ENCODE measurements at places on chromosomes 4 and X.

DNA sequence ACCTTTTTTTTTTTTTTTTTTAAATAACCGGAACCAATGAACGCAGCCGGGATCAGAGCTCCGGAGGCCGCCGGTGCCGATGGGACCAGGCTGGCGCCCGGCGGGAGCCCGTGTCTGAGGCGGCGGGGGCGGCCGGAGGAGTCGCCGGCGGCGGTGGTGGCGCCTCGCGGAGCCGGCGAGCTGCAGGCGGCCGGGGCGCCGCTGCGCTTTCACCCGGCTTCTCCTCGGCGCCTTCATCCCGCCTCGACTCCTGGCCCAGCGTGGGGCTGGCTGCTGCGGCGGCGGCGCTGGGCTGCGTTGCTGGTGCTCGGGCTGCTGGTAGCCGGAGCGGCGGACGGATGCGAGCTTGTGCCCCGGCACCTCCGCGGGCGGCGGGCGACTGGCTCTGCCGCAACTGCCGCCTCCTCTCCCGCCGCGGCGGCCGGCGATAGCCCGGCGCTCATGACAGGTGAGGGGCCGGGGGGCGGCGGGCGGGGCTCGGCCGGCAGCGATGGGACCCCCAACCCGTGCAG, 337 bp downstream of the STIM2 start:
- peak; percentile 35 for DNase-seq

DNA sequence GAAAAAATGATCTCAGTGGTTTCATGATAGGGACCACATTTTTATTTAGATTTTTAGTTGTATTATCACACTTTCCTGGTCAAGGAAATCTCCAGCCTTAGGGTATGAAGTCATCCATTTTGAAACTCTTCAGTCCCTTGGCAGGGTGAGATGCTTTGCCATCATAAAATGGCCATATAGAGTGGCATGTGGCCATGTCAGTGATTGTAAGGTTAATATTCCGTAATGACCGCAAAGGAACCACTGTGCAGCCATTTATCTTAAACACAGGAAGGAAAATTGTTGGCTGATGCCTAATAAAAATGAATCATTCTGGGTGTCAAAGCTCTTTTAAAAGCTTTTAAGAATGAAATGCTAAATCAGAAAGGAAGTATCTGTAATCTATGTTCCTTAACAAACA, 35.6 kb downstream of the COMMD8 start:
- DNase-seq, result no peak

DNA sequence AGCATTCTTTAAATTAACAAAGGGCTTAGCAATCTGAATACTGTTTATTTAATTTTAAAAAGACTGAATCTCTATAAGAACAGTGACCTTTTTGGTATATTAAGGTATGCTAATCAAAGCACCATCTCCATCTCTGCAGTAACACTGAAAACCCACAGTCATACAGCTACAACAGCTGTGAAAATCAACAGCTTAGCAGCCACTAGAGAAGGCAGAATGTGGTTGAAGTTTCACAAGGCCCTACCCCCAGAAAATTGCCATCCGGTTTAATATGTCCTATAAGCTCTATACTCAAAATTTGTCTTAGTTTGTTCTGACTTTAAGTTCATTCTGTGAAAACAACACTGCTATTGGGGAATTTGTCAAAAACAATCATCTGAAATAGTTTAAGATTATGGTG, 128.7 kb downstream of the OPHN1 start:
- DNase-seq, result no peak

GRCh38 chr4:89324671-89325070, 17.1 kb upstream of the GPRIN3 start:
- no peak for DNase-seq

DNA sequence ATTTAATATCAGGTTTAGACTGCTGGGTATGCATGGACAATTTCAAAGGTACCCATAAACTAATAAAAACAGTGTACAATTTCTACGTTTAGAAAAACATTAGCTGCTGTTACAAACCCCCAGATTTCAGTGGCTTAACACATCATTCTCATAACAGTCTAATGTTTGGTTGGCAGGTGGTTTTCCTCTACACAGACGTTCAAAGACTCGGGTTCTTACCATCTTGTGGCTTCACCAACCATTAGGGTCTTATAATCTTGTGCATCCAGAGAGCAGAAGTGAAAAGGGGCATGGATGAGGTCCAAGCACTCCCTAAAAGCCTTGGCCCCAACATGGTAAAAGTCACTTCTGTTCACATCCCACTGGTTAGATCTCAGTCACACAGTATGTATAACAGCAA, 71.6 kb downstream of the SH3RF1 start:
- DNase-seq, result no peak

DNA sequence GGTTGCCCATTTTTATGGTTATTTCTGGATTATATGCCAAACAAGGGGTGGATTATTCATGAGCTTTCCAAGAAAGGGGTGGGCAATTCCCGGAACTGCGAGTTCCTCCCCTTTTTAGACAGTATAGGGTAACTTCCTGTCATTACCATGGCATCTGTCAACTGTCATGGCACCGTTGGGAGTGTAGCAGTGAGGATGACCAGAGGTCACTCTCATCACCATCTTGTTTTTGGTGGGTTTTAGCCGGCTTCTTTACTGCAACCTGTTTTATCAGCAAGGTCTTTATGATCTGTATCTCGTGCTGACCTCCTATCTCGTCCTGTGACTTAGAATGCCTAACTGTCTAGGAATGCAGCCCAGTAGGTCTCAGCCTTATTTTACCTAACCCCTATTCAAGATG, 57.6 kb downstream of the SH3KBP1 start:
- DNase-seq, result no peak

- DNase-seq, result no peak
Measured at GRCh38 chr4:86233681-86234080, 126.2 kb downstream of the MAPK10 start.

- no peak for DNase-seq
Measured at GRCh38 chr4:128917781-128918180, 108.3 kb downstream of the JADE1 start.

GRCh38 chrX:148593146-148593545, 92.7 kb downstream of the AFF2 start:
- DNase-seq, result no peak

- DNase-seq, result no peak
Measured at GRCh38 chr4:186095406-186095805, 9.1 kb upstream of the FAM149A start.

DNA sequence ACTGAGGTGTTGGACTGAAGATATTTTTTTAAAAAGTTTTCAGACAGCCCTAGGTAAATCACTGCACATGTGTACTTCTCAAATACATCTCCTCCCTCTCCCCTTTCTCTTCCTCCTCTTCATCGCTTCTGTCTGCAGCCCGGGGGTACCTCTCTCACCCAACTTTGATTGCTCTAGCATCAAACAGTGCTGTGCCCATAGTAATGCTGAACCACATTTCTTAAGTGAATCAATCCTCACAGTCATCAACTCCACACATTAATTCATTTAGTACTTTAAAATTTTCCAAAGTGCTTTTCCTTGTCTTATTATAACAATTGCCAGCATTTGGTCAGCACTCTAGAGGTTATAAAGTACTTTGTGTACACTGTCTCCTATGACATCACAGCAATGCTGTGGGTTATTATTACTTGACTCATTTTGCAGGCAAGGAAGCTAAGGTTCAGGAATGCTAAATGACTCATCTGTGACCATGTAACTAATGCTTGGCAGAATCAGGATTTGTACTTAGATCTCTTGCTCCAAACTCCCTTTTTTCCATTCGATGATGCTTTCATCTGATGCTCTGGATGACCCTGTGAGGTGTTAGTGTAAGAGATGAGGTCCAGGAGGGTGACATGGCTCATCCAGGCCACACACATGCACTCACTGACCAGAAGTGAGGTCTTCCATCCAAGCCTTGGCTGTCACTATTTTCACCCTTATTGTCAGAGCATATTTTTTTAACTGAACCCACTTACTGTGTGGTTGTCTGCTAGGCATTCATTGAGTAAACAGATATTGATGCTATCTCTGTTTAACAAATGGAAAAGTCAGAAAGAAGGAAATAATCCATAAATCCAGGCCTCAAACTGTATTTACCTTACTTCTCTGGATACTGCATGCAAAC, 58.8 kb downstream of the RHOH start:
- no peak for DNase-seq

DNA sequence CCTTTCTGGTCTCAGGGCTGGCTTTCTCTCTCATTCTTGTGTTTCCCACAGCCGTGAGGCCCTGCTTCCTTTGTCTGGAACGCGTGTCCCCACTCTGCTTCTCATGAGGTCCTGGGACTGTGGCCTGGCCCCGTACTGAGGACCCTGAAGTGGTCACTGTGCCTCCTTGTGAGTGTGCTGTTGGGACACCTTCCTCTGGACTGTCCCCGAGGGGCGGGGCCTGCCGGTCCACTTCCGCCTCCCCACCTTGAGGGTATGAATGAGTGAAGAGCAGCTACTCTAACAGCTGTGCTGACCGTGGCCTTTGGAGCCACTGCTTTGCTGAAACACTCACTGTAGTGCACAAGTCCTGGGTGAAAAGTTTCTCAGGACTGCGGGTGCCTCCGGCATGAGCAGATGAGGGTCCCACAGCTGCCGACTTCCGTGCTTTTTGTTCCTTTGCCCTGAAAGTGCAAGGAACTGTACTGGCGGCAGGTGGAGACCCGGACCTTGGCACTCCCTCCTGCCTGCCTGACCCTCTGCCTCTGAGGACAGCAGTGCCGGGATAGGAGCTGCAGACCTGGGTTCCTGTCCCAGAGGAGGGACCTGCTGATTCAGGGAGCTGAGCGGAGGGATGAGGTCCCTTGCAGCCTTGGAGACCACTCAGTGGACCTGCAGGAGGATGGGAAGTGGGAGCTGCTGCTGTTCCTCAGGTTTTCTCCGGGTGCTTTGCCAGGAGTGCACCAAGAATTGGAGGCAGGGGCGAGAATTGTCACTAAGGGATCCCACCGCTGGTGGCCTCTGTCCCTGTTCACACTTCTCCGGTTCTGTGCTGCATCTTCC, 38.0 kb downstream of the HTT-AS start:
- DNase-seq, result no peak

DNA sequence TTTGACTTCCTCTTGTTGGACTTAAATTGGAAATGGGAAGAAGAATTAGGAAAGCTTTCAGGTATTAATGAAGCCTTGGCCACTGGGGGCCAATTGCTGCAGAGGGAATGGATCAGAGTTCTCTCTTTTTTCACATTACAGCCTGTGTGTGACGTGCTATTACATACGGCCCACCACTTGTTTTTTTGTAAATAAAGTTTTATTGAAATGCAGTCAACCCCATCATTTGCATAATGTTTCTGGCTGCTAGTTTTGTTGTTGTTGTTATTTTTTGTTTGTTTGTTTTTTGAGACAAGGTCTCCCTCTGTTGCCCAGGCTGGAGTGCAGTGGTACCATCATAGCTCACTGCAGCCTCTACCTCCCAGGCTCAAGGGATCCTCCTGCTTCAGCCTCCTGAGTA, 98.4 kb downstream of the ASMT start:
- DNase-seq, result no peak

- no peak for DNase-seq
Measured at GRCh38 chr4:175418516-175418915, 393.5 kb downstream of the GPM6A start.

GRCh38 chrX:29634516-29634915, 580.8 kb upstream of the MAGEB2 start:
- DNase-seq, result no peak

DNA sequence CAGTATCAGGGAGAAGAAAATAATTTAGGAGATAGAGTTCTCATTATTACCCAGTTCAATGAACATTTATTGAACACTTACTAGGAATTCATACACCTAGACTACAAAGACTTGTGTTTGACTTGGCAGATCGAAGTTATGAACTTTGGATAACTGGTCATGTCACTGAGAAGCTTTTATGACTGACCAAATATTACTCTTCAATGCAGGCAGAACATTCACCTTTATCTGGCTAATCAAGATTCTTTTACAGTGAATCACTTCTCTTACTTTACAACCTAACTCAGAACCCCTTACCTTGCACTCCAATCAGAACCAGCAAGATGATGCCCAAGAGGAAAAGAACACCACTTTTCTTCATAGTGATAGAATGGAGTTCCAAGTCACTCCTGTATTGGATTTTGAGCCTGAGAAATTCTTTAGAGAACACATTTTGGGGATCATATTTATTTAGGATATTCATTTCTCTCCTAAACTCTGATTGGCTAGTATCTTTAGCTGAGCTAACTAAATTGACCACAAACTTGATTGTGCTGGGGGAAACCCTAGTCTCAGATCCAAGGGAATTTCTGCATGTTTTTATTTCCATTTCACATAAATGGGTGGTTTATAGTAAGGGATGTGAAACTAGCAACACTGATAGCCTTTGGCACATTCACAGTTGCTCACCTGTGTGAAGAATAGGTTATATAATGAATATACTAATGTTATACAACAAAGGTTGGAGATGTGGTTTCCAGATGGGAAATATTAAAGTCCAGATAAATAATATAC, at the start of gene CXCL9:
Gene CXCL9 (minus strand): TSS at position 421 of the 774 bp plus-strand sequence. CDS start 60 bp downstream, at position 361.
- no peak for DNase-seq

- no peak for DNase-seq
Measured at GRCh38 chr4:78665216-78665770, 110.9 kb upstream of the BMP2K start.

GRCh38 chr4:67198727-67199126, 346.6 kb downstream of the CENPC start:
- no peak for DNase-seq

DNA sequence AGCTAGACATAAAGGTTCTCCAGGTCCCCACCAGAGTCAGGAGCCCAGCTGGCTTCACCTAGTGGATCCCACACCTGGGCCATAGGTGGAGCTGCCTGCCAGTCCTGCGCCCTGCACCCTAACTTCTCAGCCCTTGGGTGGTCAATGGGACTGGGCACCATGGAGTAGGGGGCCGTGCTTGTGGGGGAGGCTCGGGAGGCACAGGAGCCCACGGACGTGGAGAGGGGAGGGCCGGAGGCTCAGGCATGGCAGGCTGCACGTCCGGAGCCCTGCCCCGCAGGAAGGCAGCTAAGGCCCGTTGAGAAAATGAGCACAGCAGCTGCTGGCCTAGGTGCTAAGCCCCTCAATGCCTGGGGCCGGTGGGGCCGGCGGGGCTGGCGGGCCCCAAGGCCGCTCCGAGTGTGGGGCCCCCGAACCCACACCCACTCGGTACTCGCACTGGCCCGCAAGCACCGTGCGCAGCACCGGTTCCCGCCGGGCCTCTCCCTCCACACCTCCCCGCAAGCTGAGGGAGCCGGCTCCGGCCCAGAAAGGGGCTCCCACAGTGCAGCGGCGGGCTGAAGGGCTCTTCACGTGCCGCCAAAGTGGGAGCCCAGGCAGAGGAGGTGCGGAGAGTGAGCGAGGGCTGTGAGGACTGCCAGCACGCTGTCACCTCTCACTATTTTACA, 291.1 kb downstream of the KLHL4 start:
- no peak for DNase-seq

GRCh38 chrX:10471418-10471817, 149.0 kb downstream of the MID1 start:
- no peak for DNase-seq

- no peak for DNase-seq
Measured at GRCh38 chr4:108637856-108638255, 12.5 kb upstream of the OSTC start.

DNA sequence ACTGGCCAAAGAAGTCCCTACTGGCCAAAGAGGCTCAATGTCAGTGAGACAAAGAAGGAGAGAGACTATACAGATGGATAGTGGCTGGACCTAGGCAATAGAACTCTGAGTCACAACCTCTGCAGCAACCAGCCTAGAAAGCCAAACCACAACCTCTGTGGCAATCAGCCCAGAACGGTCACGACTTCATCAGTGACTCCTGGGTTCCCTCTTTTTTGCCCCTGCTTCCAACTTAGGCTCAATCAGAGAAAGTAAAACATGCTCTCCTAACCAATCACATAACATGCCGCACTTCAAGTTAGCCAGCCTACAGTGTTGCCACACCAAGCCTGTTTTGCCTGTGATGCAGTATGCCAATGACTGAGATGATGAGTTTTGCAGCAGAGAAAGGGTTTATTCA, 203.4 kb downstream of the ANAPC10 start:
- no peak for DNase-seq
